Cerebellum (tissue), 4 donors: ENCODE measurements at places on chromosomes 3 and 15.

DNA sequence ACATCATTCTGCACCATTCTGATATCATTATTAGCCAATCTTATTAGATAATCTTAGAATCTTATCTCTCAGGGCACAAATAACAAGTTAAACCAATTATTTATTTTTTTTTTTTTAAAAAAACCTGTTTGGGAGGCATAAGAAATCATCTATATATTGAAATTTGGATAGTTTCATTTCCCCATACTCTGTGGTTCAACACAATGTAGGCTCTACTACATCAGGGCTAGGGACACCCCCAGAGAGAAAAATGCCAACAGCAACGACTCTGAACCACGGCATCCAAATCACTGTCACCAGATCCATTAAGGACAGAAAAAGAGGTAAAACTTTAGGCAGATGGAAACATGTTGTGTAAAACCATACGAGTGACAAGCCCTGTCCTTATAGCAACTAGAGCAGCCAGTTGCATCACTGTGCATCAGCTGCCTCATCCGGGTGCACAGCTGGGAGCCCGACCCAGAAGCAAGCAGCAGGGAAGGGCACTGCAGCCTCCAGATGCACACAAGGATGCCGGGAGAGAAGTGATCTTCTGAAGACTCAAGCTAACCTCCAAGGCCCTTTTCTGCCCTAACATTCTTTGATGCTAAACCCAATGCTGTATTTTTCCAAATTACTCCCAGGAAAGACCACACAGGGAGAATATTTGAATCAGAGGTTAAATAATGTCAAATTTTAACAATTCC is 381.1 kb downstream of the CTNNB1 start:
- no peak for DNase-seq

GRCh38 chr3:117252208-117252607 is 542.6 kb downstream of the TUSC7 start:
- no peak for DNase-seq

DNA sequence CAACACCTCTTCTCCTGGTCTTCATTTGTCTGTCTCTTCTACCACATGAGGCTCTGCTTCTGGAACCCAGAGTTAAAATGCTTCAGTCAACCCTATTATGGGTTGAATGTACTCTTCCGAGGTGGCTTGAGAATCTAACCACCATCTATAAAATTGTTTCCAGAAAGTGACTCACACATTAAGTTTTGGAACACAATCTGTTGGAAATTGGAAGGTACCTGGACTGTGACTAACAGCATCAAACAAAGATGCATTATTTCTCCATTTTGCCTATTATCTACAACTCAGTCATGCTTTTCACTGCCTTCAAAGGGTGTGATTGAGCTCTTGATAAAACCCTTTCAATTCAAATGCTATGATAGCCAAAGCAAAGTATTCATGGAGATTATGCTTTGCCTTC is 499.0 kb upstream of the SEMA6D start:
- no peak for DNase-seq

DNA sequence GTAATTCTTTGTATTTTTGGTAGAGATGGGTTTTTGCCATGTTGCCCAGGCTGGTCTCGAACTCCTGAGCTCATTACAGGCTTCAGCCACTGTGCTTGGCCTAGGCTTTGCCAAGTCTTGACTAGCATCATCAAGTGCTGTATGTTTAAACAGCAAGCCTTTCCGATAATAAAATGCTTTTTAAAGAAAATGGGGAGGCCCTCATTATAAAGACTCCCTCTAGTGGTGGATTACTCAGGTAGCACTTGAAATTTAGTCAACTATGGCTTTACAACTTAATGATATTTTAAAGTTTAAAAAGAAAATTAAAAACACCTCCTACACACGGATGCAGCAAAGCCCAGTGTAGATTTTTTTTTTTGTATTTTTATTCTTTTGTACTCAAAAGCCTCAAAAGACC is 213.6 kb downstream of the GAP43 start:
- no peak for DNase-seq
